ENCODE measurements at places on chromosomes 6 and 20.

- no peak for DNase-seq
Measured at GRCh38 chr6:136964398-136964797, 42.3 kb downstream of the SLC35D3 start.

- DNase-seq: no peak
Measured at GRCh38 chr20:50286174-50286511, 95.5 kb downstream of the CEBPB start.

DNA sequence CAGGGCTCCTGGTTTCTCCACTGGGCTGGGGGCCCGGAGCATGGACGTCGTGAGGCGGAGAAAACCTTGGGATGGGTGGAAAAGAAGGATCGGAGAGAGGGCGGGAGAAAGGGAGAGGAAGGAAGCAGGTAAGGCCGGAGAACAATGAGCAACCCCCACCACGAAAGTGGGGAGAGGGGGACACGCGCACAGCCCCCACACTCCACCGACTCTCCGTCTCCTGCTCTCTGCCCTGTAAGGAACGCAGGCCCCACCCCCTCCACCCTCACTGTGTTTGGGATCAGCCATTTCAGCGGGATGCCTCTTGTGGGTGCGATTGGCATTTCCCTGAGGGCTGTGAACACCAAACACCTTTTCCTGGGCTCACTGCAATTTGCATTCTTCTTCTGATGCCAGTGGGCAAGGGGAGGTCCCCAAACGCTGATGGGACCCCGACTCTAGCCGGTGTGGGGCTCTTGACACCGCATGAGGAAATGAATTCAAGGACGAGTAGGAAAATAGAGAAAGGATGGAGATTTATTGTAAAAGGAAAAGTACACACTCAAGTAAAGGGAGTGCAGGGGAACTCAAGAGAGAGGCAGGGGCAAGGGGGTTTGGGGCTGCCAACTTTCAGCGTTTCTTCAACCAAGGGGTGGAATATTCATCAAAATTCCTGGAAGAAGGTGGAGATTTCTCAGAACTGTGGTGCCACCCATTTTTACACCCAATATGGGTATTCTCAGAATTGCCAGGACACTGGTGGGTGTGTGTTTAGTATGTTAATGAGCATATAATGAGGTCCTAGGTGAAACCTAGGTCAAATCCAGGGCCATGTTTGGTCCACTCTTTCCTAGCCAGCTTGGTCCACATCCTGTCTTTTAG, 13.1 kb upstream of the RAET1L start:
- DNase-seq: no peak

GRCh38 chr6:43369174-43370002, at the start of gene ZNF318:
Gene ZNF318, minus strand, starts transcription at chr6:43369647. Its CDS starts 282 bp downstream, at chr6:43369365.
- peak; percentile 97 for DNase-seq

DNA sequence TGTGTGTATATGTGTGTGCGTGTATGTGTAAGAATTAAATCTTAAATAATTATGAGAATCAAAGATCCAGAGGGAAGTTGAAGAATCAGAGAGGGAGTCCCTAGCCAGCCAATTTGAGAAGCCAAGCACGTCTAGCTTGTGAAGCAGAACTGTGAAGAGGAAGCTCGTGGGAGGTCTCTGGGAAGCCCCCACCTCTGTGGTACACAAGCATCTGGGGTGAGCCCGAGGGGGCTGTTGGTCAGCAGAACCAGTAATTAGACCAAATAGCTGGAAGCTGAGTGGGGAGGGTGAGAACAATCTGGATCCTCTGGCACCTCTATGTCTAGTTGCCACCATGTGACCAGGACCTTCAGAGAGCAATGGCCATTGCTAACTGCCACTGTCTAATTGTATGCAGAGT, 310.0 kb upstream of the PRND start:
- no peak for DNase-seq

GRCh38 chr20:21279706-21280521, 23.2 kb upstream of the XRN2 start:
- DNase-seq: no peak

- DNase-seq: peak; percentile 52
Measured at GRCh38 chr6:126672649-126673048, 332.7 kb downstream of the CENPW start.

DNA sequence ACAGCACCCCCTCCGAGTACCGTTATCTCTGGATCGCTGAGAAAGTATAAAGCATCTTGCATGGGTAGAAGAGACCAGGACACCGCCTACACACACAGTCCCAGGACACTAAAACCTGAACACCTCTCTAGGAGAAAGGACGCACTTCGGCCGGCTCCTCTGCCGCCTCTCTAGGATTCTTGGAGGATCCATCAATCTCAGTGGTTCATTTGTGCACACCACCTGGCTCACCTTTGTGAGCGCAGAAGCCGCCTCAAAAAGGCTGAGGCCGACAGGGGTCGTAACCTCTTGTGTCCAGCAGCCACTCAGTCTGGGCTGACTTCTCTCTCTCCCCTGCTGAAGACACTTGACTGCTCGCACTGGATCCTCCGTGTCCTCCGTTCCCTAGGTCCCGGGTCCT, 13.5 kb downstream of the ZSCAN23 start:
- DNase-seq: no peak

GRCh38 chr20:8530022-8530421, 398.0 kb downstream of the PLCB1 start:
- DNase-seq: no peak

- no peak for DNase-seq
Measured at GRCh38 chr6:107488875-107489635, 862 bp upstream of the SOBP start.

DNA sequence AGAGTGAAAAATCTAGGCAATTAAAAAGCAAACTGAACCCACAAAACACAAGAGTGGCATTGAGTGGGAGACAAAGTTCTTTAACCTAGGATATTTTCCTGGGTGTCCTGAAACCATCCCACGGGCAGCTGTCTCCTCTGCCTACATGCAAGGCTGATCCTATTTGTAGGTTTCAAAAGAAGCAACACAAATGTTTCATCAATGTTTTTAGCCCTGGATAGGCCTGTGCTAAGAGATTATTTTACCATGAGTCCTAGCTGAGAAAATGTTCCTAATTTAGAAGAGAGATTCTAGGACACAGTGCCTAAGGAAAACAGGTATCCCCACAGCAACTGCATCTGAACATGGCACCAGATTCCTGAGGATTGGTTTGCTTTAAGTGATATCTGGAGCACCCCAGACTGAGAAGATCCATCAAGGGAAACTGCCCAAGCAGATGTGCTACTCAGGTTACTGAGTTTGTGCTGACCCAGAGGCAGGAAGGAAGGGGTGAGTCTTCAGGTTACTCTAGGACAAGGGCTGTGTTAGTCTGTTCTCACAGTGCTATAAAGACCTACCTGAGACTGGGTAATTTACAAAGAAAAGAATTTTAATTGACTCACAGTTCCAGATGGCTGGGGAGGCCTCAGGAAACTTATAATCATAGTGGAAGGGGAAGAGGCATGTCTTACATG, 111.6 kb upstream of the UST start:
- no peak for DNase-seq

DNA sequence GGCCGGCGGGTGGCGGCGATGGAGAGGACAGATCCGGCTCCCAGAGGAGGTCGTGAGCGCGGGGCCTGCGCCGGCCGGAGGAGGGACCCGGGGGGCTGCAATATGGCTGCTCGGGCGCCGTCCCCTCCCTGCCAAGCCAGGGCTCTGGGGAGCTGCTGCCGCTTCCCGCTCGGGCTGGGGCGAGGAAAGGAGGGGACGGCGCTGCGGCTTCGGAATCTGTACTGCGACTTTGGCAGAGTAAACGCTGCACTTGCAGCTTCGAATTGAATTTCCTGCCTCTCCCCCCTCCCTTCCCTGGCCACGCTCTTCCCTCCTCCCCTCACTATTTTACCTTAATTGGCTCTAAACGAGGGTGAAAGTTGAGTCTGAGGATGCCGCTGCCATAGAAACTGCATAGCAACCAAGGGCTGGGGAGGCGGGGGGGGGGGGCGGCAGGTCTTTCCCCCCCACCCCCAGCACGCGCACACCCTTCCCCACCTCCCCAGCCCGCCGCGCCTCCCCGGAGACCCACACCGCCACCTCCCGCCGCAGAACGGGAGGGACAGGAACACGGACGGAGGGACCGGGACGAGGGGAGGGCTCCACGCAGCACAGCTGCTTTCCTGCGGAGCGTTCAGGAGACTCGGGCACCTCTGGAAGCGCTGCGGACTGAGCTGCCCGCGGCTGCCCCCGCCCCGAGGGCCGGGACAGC, 93.9 kb downstream of the RNASET2 start:
- no peak for DNase-seq

DNA sequence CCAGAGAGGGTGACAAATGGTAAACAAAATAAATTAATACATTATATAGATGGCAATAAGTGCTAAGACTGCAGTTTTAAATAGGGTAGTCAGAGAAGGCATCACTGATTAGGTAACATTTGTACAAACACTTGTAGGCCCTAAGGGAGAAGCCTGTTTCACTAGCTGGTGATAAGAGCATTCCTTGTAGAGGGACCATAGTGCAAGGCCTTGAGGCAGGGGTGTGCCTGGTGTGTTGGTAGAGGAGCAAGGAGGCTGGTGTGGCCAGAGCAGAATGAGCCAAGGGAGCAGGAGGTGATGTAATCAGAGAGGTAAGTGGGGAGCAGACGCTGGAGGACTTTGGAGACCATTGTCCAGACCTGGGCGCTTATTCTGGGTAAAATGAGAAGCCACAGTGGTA, 70.7 kb downstream of the ANKRD6 start:
- no peak for DNase-seq

DNA sequence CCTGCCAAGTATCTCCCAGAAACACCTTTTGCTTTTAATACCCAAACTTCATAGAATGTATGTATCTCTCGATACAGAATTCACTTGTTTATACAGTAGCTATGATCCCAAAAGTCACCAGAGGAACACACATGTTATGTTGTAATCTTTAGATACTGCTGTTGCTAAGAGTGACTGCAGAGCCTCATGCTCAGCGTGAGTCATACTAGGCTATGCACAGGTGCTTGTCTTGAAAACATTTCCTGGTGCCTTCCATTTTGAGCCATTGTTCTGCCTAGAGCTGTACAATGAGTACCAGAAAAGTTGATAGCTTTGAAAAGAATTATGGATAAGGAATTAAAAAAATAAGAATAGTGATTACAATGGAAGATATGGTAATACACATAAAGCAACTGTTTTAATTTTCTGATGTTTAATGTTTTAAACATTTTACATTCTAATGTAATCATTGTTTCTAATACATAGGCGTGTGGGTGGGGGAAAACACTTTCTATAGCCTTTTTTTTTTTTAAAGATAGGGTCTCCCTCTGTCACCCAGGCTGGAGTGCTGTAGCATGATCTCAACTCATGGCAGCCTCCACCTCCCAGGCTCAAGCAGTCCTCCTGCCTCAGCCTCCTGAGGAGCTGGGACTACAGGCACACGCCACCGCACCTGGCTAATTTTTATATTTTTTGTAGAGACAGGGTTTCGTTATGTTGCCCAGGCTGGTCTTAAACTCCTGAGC, 79.4 kb downstream of the CD24 start:
- no peak for DNase-seq

DNA sequence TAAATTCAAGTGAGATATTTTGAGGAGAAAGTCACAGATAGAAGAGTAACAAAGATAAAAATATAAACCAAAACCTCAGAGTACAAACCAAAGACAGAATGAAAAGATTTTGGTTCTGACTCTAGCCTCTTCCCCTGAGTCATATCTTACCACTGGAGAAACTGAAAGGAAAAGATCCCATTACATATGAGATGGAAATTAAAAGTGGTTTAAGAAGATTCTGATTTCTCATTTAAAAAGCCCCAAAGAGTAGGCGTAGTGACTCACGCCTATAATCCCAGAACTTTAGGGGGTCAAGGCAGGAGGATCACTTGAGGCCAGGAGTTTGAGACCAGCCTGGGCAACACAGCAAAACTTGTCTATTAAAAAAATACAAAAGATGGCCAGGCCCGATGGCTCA, 30.6 kb downstream of the SPINT4 start:
- no peak for DNase-seq

- DNase-seq: no peak
Measured at GRCh38 chr6:119562168-119562567, 212.6 kb upstream of the MAN1A1 start.

DNA sequence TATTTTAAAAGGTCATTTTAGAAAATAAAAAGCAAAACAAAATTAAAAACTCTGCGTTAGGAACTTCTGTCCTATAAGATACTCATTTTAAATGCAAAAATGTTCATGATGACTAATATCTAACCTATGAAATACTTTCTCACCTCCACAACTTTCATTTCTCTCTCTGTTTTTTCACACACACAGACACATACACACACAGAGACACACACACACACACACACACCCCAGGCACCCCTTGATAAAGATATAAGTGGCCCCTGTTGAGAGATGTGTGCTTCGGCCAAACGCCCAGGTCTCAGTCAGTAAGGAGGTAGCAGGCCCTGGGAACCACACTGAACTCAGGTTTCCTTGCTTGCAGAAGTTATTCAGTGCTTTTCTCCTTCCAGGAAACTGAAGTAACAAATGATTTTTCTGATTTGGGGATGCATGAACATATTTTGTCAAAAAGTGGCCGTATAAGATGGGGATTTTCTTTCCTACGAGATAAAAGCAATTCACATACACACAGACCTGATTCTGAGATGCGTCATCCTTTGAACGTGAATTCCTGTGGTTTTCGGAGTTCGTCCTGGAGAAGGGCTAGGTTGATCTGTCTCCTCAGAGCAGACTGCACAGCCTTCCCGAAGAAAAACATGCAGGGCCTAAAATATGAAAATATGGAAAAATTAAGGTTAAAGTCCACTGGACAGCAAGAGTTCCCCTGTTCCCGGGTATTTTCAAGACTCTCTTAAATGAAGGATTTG, 306.8 kb upstream of the FOXQ1 start:
- DNase-seq: no peak

GRCh38 chr20:15440049-15440820, 1102.8 kb upstream of the FLRT3 start:
- DNase-seq: no peak

- DNase-seq: no peak
Measured at GRCh38 chr6:52543729-52544601, 32.9 kb downstream of the TRAM2 start.

DNA sequence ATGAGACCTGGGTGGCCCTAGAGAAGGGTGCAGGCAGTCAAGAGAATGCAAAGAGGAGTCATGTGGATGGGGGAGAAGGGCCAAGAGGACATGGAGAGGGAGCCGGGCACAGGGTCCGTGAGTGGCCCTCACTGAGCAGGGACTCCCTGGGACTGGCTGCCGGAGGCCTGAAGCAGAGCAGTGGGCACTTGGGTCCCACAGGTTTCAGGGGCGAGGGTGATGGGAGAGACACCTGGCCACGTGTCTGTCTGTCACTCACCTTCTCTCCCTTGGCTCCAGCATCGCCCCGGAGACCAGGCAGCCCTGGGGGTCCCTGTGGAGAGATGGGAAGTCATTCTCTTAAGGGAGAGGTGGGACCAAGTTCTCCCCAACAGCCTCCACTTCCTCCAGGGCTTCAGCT, 25.5 kb downstream of the COL11A2 start:
- no peak for DNase-seq

DNA sequence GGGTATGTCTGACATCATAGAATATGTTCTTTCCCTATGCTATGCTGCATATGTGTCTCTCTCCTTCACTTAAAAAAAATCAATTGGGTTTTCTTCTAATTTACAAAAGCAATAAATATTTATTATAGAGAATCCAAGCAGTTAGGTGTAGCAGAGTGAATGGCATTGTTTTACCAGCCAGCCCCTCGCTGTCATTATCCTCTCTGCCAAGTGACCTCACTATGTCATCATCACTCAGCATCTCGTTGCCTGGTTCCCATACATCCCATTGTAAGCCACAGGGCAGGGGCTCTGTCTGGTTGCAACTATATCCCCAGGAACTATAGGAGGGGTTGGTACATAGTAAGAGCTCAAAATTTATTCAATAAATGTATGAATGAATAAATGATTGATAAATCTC, 31.3 kb downstream of the KIAA0319 start:
- DNase-seq: no peak

Measured in fibroblast of gingiva (primary cell).